K562 (cell line): ENCODE measurements at places on chromosomes 7 and 10. TPM values are rescaled to one million over a fixed set of nuclear protein-coding genes. Genes with fewer than 3 reads are reported as not detected.

DNA sequence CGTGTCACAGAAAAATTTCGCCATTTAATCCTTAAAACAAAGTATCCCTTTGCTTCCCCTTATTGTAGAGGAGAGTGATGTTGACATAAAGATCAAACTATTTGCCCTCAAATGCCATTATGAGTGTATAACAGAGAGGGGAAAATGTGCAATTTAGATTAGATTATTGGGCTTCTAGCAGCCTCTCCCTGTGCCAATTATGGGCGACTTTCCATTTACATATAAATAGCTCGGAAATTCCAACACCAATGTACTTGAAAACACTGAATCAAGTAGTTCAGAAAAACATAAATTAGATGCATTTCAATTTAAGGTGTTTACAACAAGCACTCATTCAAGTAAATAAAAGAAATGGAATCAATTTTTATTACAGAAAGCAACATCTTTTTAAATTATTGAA, 64.6 kb upstream of the LRRN3 start:
- H3K4me1 ChIP-seq = no peaks in the 10 kb centered on the region
- H3K36me3 ChIP-seq = no peaks in the 10 kb centered on the region
- DNase-seq = no peak
- H3K4me3 ChIP-seq = no peak overlapping the region
- H3K27ac ChIP-seq = no peak overlapping the region

- DNase-seq = no peak
- H3K4me1 ChIP-seq = no peaks in the 10 kb centered on the region
- no peaks in the 10 kb centered on the region for H3K27me3 ChIP-seq
- H3K27ac ChIP-seq = no peak overlapping the region
- no peak overlapping the region for H3K4me3 ChIP-seq
Measured at GRCh38 chr10:112778579-112778978, 171.5 kb upstream of the TCF7L2 start.

- no peaks in the 10 kb centered on the region for H3K36me3 ChIP-seq
- no peak for DNase-seq
- H3K4me1 ChIP-seq = no peaks in the 10 kb centered on the region
- H3K27me3 ChIP-seq = peaks cover 8% of the 10 kb centered on the region; the same call in 1 of the 2 replicates
Measured at GRCh38 chr10:4034907-4035598, 250.0 kb upstream of the KLF6 start.

- H3K27ac ChIP-seq = no peak overlapping the region
- H3K4me3 ChIP-seq = no peak overlapping the region
- H3K27me3 ChIP-seq = no peaks in the 10 kb centered on the region
- no peaks in the 10 kb centered on the region for H3K36me3 ChIP-seq
- DNase-seq = no peak
Measured at GRCh38 chr7:47771336-47771989, 176.8 kb downstream of the PKD1L1 start.

FBH1 gene
- 93.5 and 95.1 TPM in 2 replicates for total RNA-seq

DNA sequence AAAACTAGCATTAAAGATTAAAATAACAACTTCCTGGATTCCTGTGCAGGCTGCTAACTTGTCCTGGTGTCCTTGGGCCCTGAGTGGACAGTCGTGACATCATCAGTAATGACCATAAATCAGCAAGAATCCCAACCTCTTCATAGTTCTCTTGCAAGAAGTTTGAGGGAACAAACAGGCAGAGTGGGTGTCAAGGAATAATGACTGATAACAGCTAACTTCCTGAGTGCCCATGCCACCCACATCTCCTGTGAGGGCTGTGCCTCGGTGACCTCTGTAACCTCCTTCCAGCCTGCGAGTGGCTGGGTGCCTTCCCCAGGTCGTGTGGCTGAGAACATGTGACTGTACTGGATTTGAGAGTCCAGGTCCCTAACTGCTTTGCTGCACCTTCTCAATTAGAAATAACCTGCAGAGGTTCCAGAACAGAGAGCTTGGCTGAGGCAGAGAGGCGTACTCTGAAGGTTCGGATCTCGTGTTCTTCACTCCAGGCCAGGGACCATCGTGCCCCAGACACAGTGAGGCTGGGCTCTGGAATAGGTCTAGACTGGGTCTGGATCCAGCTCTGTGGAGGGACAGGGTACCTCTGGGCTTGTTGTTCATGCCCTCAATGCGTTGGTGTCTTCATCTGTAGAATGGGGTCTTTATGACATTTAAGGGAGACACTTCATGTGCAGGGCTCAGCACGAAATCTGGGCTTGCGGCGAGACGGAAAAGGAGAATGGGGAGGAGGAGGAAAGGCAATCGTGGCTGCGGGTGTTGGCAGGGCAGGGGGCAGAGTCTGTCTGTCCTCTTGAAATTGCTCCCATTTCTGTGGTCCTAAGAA, 313.1 kb upstream of the ZNF32 start:
- H3K4me3 ChIP-seq = no peak overlapping the region
- H3K36me3 ChIP-seq = no peaks in the 10 kb centered on the region
- peaks cover 8% of the 10 kb centered on the region; the same call in 1 of the 3 replicates for H3K27me3 ChIP-seq
- no peaks in the 10 kb centered on the region for H3K4me1 ChIP-seq

- H3K4me1 ChIP-seq = peaks cover 4% of the 10 kb centered on the region; the same call in 1 of the 2 replicates
- DNase-seq = no peak
- H3K27ac ChIP-seq = no peak overlapping the region
Measured at GRCh38 chr10:35217455-35217854, 90.8 kb downstream of the CREM start.

TFPI2 gene
- total RNA-seq = 0.11 TPM in 1 of 2 replicates, not detected in the other

DNA sequence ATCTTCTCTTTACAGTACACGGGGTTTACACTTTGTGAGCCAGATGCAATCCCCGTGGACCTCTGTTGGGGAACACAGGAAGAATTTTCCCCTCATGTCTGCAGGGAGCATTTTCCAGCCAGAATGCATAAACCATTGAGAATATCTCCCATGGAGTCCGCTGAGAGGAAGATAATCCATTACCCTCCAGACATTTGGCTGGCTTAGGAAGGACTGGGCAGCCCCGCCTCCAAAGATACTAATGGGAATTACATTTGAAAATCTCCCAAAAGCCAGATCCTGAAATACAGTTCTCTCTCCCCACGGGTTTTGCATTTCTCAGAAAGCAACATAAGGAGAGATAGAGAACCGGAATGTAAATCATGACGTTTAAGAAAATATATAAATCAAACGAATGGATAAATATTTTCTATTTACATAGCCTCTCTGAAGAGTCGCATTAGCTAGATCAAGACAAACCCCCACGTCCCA, 53.5 kb downstream of the TRIL start:
- no peak overlapping the region for H3K27ac ChIP-seq
- no peaks in the 10 kb centered on the region for H3K36me3 ChIP-seq
- no peak for DNase-seq

- no peak for DNase-seq
- H3K36me3 ChIP-seq = no peaks in the 10 kb centered on the region
- no peak overlapping the region for H3K27ac ChIP-seq
- no peaks in the 10 kb centered on the region; the same call in 2 of the 3 replicates for H3K4me1 ChIP-seq
- no peak overlapping the region for H3K4me3 ChIP-seq
Measured at GRCh38 chr10:126223512-126224067, 164.7 kb downstream of the ADAM12 start.

GRCh38 chr7:51446785-51447184, 130.2 kb upstream of the COBL start:
- H3K4me1 ChIP-seq = no peaks in the 10 kb centered on the region
- H3K36me3 ChIP-seq = no peaks in the 10 kb centered on the region
- DNase-seq = no peak

DNA sequence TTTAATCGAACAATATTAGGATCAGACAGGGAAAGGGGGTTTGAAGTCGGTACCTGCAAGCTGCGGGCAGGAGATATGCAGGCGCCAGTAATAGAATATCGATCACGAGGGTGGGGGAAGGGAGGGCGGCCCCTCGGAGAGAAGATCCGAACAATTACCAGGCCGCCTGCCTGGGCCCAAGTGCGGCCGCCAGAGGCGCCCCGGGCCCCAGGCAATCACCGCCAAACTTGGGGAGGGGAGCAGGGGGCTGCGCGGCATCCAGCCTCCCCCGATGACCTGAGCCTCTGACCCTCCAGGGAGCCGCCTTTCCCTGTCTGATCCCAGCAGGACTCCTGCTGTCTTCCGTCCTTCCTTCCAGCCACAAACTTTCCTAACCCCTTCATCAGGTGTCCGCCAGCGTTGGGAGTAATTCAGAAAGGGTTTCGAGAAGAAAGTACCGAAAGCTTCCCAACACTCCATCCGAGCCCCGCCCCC, 1.1 kb downstream of the NKX1-2 start:
- no peak overlapping the region for H3K27ac ChIP-seq
- DNase-seq = no peak
- H3K36me3 ChIP-seq = no peaks in the 10 kb centered on the region

DNA sequence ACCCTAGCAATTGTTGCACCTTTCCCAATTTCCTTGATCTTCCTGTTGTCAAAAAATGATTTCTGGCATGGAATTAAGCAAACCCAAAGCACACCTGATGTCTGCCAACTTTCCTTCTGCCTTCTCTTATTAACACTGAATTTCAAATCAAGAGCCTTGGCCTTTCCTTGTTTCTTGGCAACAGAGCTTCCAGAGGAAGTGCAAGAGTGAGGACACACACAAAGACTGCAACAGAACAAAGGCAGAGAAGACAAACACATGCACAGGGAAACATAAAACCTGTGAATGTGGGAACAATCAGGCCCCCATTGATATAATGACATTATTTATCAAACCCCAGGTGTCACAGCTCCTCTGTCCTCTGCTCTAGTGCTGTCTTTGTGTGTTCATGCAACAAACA, 73.0 kb upstream of the IL6 start:
- H3K27ac ChIP-seq = no peak overlapping the region
- DNase-seq = no peak
- peaks cover 60% of the 10 kb centered on the region for H3K36me3 ChIP-seq
- H3K27me3 ChIP-seq = no peaks in the 10 kb centered on the region

GRCh38 chr7:101724957-101725356, 92.5 kb upstream of the CUX1 start:
- H3K27me3 ChIP-seq = peaks cover 6% of the 10 kb centered on the region; the same call in 2 of the 3 replicates
- no peak overlapping the region for H3K27ac ChIP-seq
- no peak overlapping the region for H3K4me3 ChIP-seq

GRCh38 chr7:140623980-140624379, 16.6 kb downstream of the DENND2A start:
- no peaks in the 10 kb centered on the region for H3K36me3 ChIP-seq
- no peak for DNase-seq
- H3K4me1 ChIP-seq = no peaks in the 10 kb centered on the region
